ENCODE measurements at places on chromosomes 4 and X. TPM values are rescaled to one million over a fixed set of nuclear protein-coding genes. Genes with fewer than 3 reads are reported as not detected.

TAF7L gene
- total RNA-seq = 1.3 TPM

PPP1R2C gene
- total RNA-seq = not detected

GATA1 gene
- not detected for total RNA-seq

GLRA2 gene
- not detected for total RNA-seq

GPR34 gene
- not detected for total RNA-seq

N4BP2 gene
- total RNA-seq = 5.1 TPM

TECRL gene
- not detected for total RNA-seq

BEND2 gene
- total RNA-seq = not detected

PIN4 gene
- total RNA-seq = 16.8 TPM

VSIG1 gene
- 0.36 TPM for total RNA-seq

SMAD1 gene
- total RNA-seq = 23.4 TPM

HELT gene
- total RNA-seq = not detected

SAGE1 gene
- total RNA-seq = not detected

SSX1 gene
- not detected for total RNA-seq

PABPC4L gene
- 1.4 TPM for total RNA-seq

TMEM150C gene
- total RNA-seq = 2.9 TPM

H2BW2 gene
- total RNA-seq = not detected

NALF2 gene
- total RNA-seq = 1.0 TPM

SPATA18 gene
- total RNA-seq = 4.1 TPM

HUWE1 gene
- 73.9 TPM for total RNA-seq

FGFBP1 gene
- 18.8 TPM for total RNA-seq

ANXA10 gene
- total RNA-seq = 0.94 TPM

CDX4 gene
- total RNA-seq = not detected

WDFY3 gene
- total RNA-seq = 23.6 TPM

GPRIN3 gene
- 0.94 TPM for total RNA-seq

PPP4R3C gene
- not detected for total RNA-seq

CITED1 gene
- total RNA-seq = not detected

SUPT20HL1 gene
- not detected for total RNA-seq

DTHD1 gene
- total RNA-seq = not detected

CCDC120 gene
- 4.0 TPM for total RNA-seq

CACNA1F gene
- 0.12 TPM for total RNA-seq

USP26 gene
- not detected for total RNA-seq

CT83 gene
- not detected for total RNA-seq

ZNF674 gene
- 0.75 TPM for total RNA-seq

CTAG1A gene
- total RNA-seq = not detected

MAOA gene
- 3.5 TPM for total RNA-seq

SLC38A5 gene
- total RNA-seq = 15.7 TPM

SMPX gene
- total RNA-seq = not detected

ASB9 gene
- 9.6 TPM for total RNA-seq

All from epithelial cell of proximal tubule (primary cell).